ENCODE measurements at places on chromosomes 5 and 9.

- no peak for DNase-seq
These were observed 295.7 kb downstream of the ARHGEF28 start for GRCh38 chr5:73921741-73922140.

GRCh38 chr9:99881769-99882168 is 24.7 kb upstream of the STX17 start:
- no peak for DNase-seq

DNA sequence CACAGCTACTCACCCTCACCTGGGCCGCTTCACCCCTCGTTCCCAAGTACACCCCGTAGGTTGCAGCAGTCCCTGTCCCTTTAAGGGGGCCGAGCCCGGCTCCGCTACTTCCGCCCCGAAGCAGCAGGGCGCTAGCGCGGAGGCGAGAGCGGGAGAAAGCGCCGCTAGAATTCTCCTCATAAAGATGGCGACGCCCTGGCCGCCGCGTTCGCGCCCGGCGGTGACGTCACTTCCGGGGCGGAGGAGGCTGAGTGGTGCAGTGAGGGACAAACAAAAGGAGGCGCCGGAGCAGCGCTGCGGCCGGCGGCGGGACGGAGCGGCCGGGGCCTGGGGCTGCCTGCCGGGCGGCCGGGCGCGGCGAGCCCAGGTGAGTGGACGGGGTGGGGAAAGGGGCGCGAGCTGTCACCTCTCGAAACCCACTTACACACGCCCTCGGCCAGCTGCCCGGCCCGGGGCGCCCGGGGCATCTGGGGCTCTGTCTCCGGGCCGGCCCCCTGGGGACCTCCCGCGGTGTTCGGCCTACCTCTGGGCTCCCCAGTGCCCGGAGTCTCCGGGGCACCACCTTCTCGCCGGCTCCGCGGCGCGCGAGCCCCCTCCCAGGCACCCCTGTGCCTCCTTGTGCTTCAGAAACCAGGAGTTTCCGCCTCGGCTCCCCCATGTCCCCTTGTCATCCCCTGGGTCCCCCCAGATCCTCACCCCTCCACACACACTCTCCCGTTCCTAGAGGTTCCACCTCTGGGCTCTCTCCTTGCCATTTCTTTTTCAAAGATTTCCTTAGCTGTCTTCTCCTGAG is at the start of the genes KYAT1 and LRRC8A:
TSS of gene KYAT1 (minus strand) at position 67 of the 793 bp plus-strand sequence. CDS start 36,545 bp downstream, outside the sequence.
TSS of gene LRRC8A (plus strand) at position 250 of the 793 bp plus-strand sequence. CDS start 25,032 bp downstream, outside the sequence.
- peak; percentile 92 for DNase-seq

DNA sequence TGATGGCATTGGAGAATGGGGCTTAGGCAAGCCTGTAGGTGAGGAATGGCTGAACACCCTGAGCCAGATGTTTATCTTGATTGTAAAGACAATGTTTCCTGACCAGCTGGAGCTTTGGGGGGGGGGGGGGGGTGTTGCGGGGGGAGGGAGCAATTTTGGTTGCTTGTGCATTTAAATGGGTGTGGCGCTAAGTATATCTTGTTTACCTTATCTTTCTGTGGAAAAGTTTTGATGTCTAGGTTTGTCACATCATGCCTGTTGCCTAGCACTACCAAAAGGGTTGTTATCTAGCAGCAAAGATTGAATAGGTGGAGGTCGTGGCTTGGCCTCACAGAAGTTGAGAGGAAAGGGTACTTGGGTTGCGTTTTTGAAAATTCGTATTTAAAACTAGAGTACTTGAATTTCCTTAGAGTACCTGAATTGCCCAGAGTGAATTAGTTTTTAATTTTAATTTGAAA is 1.3 kb downstream of the SMAD5 start:
- no peak for DNase-seq

DNA sequence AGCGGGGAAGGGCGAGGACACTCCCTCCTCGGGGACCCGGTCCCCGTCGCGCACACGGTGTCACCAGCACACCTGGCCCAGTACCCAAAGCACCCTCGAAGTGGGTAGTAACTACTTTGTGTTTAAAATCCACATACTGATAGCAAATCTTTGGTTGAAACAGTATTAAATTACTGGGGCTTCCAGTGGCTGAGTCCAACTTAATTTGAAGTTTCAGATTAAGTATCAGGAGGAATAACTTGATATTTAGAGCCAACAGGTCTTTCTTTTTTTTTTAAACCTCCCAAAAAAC is 615 bp downstream of the ATG10 start:
- no peak for DNase-seq

- DNase-seq = no peak
These were observed 11.8 kb downstream of the RBM18 start for GRCh38 chr9:122252796-122253195.

DNA sequence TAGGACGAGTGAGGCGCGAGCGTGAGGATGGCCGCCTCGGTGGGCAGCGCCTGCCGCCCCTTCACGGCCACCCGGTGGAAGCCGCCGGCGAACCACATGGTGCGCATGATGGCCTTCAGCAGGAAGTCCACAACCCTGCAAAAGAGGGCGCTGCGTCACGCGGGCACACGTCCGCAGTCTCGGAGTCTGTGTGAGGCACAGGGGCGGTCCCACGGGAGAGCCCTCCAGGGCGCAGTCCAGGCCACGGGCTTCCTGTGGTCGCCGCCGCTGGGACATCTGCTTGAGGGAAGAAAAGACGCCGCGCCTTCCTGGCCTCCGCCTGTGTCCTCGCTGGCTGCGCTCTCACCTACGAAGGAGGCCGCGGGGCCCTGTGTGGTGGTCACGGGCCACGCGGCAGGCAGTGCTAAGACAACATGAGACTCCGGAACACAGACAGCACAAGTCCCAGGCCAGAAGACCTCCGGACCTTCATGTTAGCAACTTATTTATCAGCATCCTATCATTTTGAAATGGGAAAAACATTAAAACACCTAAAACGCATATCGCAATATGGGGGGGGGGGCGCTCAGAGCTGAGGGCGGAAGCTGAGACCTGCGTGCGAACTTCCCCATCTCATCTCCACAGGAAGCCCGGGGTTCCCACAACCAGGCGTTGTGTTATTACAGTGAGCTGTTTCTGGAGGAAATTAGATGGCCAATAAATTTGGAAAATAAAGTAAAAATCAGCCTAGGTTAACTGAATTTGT is 28.8 kb downstream of the LPCAT1 start:
- no peak for DNase-seq

DNA sequence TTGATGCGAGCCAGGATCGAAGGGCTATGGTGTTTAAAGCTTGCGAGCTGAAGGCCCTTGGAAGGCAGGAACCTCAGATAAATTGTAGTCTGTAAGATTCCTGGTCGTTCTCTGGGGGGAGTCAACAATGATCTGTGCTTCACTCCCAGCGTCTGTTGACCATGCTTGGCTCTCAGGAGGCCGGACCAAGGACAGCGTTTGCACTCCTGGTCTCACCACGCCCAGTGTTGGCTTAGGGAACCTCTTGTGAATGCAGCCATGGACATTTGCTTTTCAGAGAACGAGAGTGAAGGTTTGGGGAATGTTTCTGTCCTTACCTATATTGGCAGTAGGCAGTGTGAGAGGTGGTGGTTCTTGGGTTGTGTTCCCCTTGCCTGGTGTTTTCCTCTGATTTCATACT is 60.2 kb upstream of the FAM120AOS start:
- no peak for DNase-seq

GRCh38 chr5:113330533-113331208 is 104.1 kb downstream of the TSSK1B start:
- DNase-seq = peak; percentile 28

DNA sequence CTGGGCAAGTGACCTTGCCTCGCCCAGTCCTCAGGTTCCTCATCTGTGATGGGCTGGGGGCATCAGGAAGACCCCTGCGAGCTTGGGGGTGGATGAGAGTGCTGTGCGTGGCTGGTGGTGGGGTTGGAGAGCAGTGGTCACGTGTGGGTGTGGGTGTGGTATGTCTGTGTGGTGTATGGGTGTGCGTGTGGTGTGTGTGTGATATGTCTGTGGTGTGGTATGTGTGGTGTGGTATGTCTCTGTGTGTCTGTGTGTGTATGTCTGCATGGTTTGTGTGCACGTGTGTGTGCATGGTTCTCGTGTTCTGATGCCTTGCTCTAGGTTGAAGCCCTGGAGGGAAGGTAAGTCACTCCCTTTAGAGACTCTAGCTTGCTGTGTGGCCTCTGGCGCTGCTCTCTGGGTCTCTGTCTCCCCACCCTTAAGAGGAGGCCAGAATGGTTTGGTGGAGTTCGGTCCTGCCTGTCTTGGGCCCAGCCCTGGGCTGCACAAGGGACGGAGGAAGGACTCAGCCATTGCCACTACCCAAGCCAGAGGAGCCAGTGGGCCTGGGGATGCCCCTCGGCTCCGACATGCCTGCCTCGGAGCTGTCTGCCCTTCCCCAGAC is 87.0 kb downstream of the RXRA start:
- DNase-seq = no peak

All from 8988T (cell line).